Renal cortex interstitium (tissue), 15 donors: ENCODE measurements at places on chromosomes 12 and 14. TPM values are rescaled to one million over a fixed set of nuclear protein-coding genes. Genes with fewer than 3 reads are reported as not detected.

DNA sequence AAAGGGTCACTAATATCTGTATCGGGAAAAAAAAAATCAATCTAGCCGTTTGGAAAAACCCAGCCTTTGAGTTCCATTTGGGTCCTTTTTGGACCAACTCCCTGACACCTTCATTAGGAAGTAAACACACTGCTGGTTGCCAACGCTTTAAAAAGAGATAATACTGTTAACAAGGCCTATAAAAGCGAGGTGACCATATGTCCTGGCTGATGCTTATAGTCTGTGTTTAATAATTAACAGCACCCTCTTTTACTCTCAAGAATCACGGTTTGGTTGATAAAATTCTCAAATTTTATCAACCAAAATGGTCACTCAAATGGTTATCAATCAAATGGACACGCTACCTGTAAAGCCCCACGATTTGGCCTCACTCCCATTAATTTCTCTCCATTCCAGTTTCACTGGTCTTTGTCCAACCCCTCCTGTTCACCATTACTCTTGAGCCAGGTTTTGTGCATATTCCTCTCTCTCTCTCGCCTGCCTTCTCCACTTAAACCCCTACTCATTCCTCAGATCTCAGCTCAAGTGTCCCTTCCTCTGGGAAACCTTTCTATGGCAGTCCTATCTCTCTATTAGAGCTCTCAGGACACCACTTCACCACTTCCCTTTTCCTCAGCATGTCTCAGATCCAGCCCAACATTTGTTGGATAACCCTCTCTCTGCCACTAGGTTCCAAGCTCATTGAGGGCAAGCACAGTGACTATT lies 9.5 kb downstream of the BTG1 start:
- DNase-seq, result no peak

MDP1 gene
- polyA plus RNA-seq, result 10.2 TPM

DLGAP5 gene
- 40.2 TPM for polyA plus RNA-seq

PIWIL1 gene
- 0.59 TPM for polyA plus RNA-seq
